ENCODE measurements at places on chromosomes 13 and 19.
A peak's percentile ranks its signal among the peaks of the same experiment; 100 is the strongest.

GRCh38 chr19:42440357-42441048 lies 2.2 kb downstream of the CXCL17 start:
- DNase-seq = peak; percentile 67

- no peak for DNase-seq
Measured at GRCh38 chr13:52029569-52029968, 5.1 kb downstream of the UTP14C start.

DNA sequence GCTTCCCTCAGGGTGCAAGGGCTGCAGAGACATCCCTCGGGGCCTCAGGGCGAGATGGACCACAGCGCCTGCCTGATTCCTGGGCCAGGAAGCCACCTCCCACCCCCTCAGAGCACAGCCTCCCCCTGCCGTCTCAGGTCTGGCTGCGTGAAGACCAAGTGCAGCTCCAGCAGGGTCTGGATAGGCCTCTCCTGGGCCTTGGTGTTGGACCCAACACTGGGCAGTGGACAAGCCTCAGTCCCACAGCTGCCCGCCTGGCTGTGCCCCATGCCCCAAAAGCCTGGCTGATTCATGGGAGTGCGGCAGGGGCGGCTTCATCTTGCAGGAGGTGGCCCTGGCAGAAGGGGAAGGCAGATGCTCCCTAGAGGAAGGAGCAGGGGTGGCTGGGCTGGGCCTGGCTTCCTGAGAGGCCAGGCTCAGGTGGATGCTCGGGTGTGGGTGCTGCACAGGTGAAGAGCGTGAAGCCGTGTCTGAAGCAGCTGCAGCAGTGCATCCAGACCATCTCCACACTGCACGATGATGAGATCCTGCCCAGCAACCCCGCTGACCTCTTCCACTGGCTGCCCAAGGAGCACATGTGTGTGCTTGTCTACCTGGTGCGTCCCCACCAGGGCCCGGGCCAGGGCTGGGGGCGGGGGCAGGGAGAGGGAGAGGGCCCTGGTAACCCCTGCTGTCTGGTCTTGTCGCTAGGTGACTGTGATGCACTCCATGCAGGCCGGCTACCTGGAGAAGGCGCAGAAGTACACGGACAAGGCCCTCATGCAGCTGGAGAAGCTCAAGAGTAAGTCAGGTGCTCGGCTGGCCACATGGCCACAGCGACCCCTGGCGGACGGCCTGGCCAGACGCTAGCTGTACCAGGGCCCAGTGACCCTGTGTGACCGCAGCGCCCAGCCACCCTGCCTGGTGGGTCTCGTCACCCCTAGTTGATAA lies 21.7 kb downstream of the MAU2 start:
- DNase-seq = peak; percentile 74

DNA sequence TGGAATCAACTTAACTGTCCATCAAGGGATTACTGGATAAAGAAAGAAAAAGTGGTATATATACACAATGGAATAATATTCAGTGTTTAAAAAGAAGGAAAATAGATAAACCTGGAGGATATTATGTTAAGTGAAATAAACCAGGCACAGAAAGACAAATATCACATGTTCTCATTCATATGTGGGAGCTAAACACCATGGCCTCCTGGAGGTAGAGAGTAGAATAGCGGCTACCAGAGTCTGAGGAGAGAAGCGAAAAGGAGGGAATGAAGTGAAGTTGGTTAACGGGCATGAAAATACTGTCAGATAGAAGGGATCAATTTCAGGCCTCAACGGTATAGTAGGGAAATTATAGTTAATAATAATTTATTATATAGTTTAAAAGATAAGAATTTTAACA lies 147.5 kb upstream of the OBI1 start:
- DNase-seq = no peak

- DNase-seq = no peak
Measured at GRCh38 chr19:17138937-17139598, 63.5 kb downstream of the MYO9B start.

GRCh38 chr13:103328899-103329298 lies 262.7 kb upstream of the SLC10A2 start:
- DNase-seq = no peak

DNA sequence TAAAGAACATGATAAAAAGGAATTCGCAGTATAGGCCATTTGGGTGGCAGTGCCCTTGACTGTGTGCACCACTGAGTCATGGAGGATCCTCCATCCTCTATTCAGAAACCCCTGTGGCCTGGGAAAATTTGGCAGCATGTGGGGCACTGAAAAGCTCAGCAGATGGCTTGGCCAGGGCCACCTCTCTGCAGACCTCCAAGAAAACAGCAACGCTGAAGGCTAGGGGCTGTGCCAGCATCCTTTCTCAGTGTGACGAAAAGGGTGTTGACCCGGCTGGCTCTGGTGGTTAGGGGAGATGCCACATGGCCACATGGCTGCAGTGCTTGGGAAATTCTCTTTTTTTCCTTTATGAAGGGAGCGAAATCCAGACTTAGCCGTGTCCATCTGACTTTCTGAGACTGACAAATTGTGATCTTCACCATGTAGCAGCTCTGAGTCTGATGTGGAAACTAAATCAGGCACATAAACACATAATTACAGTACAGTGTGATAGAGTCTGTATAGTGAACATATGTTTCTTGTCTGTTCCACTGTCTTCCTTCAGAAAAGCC lies 178.0 kb downstream of the KCTD12 start:
- DNase-seq = no peak

GRCh38 chr13:22134261-22134660 lies 463.4 kb downstream of the FGF9 start:
- no peak for DNase-seq

DNA sequence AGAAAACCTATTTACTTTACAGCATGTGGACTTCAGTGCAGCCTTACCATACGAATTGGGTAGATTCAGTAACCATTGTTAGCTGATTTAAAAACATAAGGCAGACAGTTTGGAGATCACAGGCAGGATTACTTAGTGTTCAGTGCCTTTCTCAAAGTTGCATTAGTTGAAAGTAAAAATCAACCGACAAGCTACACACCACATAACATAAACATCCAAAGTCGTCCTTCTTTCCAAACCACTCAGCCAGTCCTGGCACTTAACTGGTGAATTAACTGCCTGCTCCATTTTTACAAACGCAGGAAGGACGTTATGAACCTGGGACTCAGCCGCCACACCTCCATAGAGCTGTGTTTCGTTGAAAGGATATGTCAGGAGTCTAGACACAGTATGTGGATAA lies 91.4 kb downstream of the COL4A1 start:
- no peak for DNase-seq

- DNase-seq = no peak
Measured at GRCh38 chr13:73844986-73845385, 289.2 kb downstream of the KLF12 start.

GRCh38 chr19:11197291-11198174 lies at the start of gene KANK2:
Gene KANK2 (minus strand): TSS chr19:11197545. CDS start chr19:11194511, 3,034 bp downstream.
- DNase-seq = peak; percentile 90

DNA sequence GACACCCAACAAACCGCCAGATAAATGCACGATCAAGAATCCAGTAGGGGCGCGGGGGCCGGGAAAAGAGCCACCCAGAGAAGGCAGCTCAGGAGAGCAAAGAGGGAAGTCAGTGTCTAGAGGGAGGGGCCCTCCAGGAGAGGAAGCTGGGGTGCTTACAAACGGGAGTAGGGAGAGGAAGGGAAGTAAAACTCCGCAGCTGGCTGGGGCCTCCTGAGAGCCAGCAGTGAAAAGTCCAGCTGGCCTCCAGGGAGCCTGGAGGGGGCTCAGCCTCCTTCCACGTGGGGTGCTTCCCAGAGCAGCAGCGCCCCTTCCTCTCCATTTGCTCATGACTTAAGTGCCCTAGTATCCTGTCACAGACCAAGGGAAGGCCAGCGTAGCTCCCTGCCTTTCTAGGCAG lies 51.8 kb downstream of the TMED1 start:
- no peak for DNase-seq

DNA sequence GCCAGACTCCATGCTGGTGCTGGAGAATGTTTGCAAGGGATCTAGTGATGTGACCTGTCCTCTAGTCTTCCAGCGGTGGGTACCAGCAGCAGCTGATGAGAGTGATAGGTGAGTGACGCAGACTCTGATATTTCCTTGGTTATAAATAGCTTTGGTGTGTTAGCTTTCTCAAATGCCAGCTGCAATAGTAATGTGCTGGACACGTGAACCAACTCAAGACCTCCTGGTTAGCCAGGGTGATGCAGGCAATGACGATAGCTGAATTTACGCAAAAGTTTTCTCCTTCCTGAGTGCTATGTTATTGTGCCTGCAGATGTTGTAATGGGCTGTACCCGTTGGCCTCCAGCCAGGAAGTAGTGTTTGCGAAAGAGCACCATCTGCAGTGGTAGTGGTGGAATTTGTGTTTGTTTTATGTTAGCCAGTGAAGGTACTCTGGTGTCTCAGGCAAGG lies 129.5 kb downstream of the CYSLTR2 start:
- peak; percentile 19 for DNase-seq

DNA sequence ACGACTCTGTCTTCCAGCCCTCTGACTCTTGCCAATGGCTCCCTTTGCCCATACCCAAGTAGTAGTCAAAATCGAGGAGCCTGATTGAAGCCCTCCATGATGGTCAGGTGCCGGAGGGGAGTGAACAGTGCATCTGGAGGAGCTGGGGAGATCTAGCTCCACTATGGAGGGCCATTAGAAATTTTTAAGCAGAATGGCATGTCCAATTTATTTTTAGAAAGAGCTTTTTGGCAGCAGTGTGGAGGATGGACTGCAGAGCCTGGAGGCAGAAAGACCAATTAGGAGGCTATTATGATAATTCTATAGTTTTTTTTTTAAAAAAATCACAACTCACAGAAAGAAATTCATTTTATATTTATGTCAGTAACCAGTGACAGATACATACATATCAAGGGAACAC lies 92.7 kb upstream of the SLC7A1 start:
- no peak for DNase-seq

DNA sequence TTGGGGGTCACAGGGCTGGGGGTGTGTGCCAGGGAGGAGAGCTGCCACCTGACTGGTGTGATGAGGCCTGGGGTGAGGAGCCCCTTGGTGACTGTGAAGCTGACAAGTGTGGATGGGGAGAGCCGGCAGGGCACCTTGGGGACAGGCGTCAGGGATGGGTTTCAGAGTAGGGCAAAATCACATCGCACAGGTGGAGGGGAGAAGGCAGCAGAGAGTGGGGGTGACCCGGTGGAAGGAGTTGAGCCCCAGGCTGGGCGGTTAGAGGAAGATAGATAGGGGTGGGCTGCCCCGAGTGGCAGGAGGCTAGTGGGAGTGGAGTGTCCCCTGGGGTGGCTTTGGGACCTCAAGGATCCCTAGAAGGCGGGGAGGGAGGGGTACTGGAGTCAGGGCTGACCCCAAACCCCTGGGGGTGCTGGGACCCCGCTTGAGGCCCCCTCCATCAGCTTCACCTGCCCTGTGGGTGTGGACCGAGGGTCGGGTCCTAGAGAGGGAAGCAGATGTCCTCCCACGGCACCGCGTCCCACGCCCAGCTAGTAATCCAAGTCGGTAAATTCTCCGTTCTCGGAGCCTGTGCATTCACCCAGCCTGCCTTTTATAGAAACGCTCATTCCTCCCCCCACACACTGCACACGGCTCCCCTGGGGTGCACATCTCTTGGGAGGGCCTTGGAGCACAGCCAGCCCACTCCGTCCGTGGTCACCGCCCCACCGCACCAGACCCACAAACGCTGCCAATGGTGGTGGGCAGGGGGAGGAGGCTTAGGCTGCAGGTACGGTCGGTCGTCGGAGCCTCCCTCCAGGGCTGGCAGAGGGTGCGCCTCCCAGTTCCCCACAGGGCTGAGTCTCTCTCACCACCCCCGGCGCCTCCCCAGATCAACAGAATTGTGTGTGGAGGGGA lies 2.4 kb downstream of the CTXN1 start:
- no peak for DNase-seq

DNA sequence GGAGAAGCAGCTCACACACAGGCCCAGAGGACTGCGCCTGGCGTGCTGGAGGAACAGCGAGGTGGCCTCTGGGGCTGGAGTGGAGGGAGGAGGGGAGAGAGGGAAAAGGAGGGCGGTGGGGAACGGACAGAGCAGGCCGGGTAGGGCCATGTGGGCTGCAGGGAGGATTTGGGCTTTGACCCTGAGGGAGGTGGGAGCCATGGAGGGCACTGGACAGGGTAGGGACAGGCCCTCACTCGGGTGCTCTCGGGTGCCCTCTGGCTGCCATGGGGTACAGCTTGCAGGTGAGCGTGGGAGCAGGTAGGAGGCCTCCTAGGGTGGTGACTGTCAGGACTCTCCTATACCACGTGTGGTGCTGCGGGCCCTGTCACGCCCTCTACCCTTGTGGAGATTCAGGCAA lies 22.8 kb downstream of the PLIN4 start:
- DNase-seq = no peak

DNA sequence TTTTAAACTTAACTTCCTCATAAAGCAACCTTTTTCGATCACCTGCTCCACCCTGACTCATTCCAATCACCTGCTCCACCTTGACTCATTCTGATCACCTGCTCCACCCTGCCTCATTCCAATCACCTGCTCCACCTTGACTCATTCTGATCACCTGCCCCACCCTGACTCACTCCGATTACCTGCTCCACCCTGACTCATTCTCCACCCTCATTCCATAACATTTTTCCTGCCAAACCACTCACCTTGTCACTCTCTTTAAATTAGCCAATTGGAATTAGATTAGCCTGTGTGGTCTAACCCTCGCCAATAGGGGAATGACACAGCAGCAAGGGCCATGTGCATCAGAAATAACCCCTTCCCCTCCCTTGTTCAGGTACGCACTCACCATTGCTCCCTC lies 31.9 kb upstream of the ZNF83 start:
- no peak for DNase-seq

GRCh38 chr13:59492030-59492636 lies 671.6 kb downstream of the DIAPH3 start:
- DNase-seq = no peak

DNA sequence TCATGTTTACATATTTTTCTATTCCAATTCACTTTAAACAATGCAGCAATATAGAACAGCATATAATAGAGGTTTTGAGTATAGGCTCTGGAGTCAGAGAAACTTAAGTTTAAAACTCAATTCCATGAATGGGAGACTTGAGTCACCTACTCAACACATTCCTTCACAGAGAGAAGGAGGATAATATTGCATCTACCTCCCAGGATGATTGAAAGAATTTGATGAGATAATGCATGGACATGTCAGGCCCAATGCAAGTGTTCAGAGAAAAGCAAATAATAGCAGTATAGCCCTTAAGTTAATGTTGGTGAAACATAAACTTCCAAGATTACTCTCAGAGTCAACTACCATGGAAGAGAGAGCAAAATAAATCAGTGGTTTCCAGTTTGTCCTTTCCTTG lies 170.2 kb downstream of the DCLK1 start:
- no peak for DNase-seq

GRCh38 chr13:18952225-18953016 lies 229.2 kb downstream of the TUBA3C start:
- no peak for DNase-seq

GRCh38 chr13:105452895-105453294 lies 1082.6 kb downstream of the EFNB2 start:
- no peak for DNase-seq
